ENCODE measurements at places on chromosomes 7 and 10. TPM values are rescaled to one million over a fixed set of nuclear protein-coding genes. Genes with fewer than 3 reads are reported as not detected.

- no peak for DNase-seq
Observed at GRCh38 chr10:50552771-50553535, 70.8 kb downstream of the SGMS1 start.

DNA sequence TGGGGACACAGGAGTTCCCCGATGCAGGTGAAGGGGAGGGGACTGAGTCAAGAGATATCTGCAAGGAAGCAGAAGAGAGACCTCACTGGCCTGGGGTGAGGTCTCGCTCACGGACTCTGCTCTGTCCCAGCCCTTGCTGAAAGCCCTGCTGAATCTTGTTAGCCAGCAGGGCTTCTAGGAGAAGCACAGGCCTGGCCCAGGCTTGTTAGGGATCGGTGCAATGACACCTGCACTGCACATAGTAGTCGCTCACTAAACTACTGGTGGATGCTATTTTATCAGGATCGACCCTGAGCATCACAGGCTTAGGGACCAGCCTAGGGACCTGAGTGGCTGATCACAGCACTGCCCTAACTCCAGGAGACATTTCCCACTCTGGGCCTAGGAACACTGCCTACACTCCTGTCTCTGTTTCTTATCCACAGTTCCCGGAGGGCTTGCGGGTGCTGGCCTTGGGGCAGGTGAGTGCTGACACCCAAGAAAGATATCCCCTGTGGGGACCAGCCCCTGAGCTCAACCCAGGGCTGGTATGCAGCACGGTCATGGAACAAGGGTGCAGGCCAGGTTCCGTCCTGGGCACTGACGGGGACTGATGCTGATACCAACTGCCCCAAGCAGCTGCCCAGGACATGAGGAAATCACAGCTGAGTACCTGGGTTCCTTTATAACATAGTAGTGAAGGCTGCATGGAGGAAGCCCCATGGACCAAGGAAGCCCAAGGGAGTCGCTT is 13.0 kb downstream of the ELN start:
- DNase-seq: no peak

GRCh38 chr7:37095122-37095521 is 353.5 kb downstream of the ELMO1 start:
- DNase-seq: no peak

DNA sequence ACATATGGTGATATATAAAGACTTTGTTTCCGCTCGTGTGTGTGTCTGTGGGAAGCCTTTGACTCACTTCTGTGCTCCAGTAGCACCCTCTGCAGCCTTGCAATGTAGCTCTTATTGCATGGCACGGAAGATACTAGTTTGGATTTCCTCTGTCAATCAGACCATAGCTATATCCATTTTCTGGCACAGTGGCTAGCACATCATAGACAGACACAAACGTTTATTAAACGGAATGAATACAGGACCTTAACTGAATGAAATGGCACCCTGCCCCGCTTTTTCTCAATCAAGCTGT is 124.0 kb upstream of the PTPN20 start:
- peak; percentile 36 for DNase-seq

The ALOX5 gene
- polyA plus RNA-seq: 1.6 TPM

Data from muscle of back (tissue), 13 donors.